Fibroblast of skin of scalp (primary cell): ENCODE measurements at places on chromosomes 11 and 22.
A peak's percentile ranks its signal among the peaks of the same experiment; 100 is the strongest.

DNA sequence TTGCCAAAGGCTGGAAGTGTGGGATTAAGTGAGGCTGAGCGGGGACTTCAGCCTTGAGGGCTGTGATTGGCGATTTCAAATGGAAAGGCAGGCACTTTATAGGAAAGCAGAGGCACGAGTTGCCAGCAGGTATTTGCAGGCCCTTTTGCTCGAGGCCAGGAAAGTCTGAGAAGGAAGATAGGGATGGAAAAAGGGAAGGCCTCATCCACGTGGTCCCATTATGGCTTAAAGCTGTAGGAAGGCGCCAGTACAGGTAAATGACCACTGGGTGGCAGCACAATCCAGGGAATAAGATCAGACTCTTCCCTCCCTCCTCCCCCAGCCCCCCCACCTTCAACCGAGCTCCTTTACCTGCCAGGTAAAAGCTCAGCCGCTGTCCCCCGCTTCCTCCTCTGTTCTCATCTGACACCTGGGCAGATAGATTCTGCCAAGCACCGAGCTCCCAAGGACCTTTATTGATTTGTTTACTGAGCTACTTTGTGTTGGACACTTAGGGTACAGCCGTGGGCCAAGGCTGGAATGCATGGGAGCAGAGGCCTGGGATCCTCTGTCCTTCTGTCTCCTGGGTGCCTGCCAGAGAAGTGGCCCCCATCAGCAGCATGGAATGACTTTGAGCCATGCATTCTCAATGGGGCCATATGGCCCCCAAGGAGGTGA lies 7.5 kb downstream of the P2RX3 start:
- peak; percentile 69 for DNase-seq

DNA sequence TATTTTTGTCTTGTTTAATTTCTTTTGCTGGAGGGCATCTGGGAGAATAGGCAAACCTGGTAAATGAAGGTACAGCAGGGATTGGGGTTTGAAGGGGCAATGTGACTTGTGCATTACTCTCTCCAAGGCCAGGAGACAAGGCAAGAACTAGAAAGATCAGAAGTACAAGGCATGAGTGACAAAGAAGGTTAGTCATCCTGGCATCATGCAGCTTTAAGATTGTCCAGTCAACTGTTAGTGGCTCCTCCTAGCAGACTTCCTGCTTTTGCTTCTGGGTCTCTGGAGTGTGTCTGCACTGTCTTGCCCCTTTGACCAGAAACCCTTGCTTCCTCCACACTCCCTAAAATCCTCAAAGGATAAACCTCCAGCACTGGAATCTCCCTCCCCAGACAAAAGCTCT lies 27.2 kb upstream of the GLYATL1 start:
- no peak for DNase-seq

- DNase-seq, result no peak
These were observed 8.6 kb upstream of the DERL3 start for GRCh38 chr22:23847310-23847920.

- DNase-seq, result no peak
These were observed 38.8 kb downstream of the DKK3 start for GRCh38 chr11:11969380-11970215.

- no peak for DNase-seq
These were observed 69.4 kb upstream of the IGLL5 start for GRCh38 chr22:22818202-22818538.

GRCh38 chr11:124892750-124893454 lies 4.8 kb downstream of the ROBO4 start:
- no peak for DNase-seq

DNA sequence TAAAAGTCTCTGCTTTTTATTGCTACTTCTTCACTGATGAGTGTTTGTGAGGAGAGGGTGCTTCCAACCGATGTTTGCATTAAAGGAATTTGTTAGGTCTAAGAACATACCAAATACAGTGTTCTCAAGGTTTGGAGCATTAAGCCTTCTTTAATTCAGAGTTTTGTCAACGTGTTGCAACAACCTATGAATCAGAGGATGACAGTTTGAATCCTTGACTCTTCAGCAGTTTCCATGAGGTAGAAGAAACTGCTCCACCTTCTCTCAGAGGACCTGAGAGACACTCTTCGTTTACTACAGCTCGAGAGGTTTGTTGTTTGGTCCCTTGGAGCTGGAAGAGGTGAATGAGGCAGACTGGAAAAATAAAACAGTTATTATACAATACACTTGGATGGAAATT lies 55.7 kb downstream of the NCAM1 start:
- no peak for DNase-seq

- no peak for DNase-seq
These were observed 412.4 kb upstream of the CADM1 start for GRCh38 chr11:115916608-115917007.

- peak; percentile 21 for DNase-seq
These were observed 5.7 kb upstream of the KIRREL3 start for GRCh38 chr11:127006311-127006710.

DNA sequence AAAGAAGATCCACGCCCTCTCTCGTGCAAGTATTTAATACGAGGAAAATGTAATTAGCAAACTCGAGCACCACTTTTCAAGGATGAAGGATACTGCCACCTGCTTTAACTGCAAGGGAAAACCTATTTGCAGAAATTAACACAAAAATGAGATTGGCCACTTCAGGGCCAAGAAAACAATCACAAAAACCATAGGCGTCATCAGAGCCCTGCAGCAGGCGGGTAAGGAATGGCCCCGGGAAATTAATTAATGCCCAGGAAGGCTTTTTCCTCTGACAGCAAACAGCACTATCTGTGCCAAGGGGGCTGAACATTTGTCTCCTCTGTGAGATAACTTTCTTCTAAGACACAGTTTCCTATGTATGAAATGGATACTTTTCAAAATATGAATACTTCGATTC lies 255.7 kb downstream of the CTTN start:
- DNase-seq, result no peak

- no peak for DNase-seq
These were observed 1.7 kb downstream of the GDPD5 start for GRCh38 chr11:75523811-75524664.
